ENCODE measurements at places on chromosomes 2 and 18.

GRCh38 chr2:98839292-98839691 lies 96.7 kb downstream of the CRACDL start:
- no peak for DNase-seq

DNA sequence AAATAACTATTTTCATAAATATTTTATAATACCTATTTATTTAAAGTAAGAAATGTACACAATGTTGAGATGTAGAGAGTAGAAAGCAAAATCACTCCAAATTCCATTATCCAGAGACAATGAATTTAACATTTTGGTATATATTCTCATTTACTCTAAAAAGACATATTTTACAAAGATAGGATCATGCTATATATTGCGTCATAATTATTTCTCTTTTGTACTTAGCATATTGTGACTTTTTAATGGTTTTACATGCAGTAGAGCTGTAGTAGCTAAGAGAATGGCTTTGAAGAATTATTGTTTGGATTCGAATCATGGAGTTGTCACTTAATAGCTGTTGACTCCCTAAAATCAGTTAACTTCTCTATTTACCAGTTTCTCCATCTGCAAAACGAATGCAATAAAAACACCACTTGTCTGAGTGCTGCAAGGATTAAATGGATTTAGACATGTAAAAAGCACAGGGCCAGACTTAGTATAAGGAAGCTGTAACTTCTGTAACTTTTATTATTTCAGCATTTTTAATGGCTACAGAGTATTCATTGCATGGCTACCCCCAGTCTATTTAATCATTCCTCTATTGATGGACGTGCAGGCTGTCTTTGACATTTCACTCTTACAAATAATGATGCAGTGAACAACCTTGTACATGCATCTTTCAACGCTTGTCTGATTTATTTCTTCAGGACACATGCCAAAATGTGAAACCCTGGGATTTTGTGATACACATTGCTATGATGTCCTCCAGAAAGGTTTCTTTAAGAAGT lies 33.2 kb downstream of the KCNS3 start:
- no peak for DNase-seq

DNA sequence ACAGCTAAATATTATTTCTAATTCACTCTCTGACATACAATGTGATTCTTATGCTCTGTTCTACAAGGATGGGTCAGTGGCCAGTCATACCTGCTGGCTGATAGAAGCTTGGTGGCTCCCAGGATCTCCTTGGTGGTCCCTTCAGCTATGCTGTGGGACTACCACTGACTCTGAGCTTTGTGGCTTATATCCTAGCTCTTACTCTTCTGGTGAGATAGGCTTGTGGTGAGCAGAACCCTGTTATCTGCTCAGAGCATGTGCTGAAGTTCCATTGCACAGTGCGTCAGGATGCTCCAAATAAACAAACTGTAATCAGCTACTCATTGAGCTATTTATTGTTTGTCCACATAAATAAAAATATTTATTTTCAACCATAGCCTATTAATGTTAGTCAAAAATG lies 51.7 kb downstream of the MFSD6 start:
- DNase-seq: no peak

- no peak for DNase-seq
Observed at GRCh38 chr18:12886498-12887126, 2.6 kb upstream of the PTPN2 start.

DNA sequence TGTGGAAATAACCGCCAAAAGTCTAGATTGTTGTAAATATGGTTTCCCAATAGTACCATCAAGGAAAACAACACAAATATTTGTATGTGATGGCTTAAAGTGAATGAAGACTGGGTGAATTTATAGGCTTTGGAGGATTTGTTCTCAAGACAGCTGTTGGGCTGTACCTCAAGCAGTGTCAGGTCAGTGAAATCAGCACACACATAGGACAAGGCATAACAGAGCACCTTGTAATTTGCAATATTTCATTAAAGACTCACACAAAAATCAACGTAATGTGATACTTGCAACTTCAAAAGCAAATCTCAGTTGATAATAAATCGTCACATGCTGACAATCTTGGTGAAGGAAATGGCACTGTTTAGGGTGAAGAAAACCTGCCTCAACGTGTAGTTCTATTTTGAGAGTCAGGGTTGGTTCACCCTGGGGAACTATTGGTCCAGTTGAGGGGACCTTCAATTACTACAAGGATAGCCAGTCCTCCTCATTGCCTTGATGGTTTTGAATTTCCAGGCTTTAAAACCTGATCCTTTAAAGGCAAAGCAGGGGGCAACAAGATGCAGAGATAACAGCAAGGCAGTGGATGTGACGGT lies 126.8 kb upstream of the ST6GAL2 start:
- DNase-seq: no peak

DNA sequence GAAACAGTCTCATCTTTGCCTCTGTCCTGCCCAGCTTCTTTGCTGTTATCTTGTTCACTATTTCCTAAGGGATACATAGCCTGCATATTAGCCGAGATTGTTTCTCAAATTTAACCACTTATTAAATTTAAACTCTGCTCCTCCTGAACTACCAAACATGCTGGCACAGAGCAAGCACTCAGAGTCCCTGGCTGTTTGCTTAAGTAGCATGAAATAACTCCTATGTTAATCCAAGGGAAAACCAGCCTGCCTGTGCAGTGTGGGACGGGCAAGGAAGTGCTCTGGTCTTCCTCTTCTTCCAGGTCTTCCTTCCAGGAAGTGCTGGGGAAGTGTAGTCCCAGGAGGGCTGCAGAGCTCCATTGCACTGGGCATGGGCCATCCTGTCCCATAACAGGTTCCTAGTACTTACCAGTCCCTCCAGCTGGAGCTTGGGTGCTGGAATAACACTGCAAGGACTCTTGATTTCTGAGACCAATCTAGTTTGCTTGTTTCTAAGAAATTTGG lies 95.9 kb upstream of the IL1R2 start:
- DNase-seq: no peak

- no peak for DNase-seq
Observed at GRCh38 chr2:150866431-150866830, 379.0 kb upstream of the RND3 start.

GRCh38 chr2:68849579-68850030 lies 21.6 kb downstream of the BMP10 start:
- DNase-seq: no peak

DNA sequence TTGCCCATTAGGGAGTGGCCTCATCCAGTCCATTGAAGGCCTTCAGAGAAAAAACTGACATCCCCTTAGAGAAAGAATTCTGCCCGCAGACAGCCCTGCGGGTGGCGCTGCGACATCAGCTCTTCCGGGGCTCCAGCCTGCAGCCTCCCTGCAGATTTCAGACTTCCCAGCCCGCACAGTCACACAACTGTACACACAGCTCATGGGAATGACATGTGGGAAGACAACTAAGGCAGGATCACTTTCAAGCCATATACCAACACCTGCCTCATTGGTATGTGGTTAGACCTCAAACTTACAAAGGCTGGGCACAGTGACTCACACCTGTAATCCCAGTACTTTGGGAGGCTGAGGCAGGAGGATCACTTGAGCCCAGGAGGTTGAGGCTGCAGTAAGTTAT lies 24.8 kb upstream of the TUBB6 start:
- no peak for DNase-seq

DNA sequence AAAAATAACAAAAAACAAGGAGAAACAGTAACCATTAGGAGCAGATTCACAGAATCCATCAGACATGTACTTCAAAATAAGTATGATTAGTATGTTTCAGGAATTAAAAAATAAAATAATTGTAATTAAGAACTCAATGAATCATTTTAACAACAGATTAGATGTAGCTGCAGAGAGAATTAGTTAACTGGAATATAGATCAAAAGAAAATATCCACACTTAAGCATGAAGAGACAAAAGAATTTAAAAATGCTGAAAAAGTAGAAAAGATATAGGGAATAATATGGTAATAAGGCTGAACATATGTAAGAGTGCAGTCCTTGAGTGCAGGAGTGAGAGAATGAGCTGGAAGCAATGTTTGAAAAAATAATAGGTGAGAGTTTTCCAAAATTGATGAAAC lies 24.1 kb upstream of the OR6B3 start:
- no peak for DNase-seq

GRCh38 chr2:49000695-49001094 lies 153.6 kb downstream of the FSHR start:
- no peak for DNase-seq

GRCh38 chr2:1152375-1152774 lies 201.7 kb downstream of the SNTG2 start:
- DNase-seq: no peak

GRCh38 chr2:47094511-47095142 lies 60.5 kb downstream of the STPG4 start:
- DNase-seq: no peak

DNA sequence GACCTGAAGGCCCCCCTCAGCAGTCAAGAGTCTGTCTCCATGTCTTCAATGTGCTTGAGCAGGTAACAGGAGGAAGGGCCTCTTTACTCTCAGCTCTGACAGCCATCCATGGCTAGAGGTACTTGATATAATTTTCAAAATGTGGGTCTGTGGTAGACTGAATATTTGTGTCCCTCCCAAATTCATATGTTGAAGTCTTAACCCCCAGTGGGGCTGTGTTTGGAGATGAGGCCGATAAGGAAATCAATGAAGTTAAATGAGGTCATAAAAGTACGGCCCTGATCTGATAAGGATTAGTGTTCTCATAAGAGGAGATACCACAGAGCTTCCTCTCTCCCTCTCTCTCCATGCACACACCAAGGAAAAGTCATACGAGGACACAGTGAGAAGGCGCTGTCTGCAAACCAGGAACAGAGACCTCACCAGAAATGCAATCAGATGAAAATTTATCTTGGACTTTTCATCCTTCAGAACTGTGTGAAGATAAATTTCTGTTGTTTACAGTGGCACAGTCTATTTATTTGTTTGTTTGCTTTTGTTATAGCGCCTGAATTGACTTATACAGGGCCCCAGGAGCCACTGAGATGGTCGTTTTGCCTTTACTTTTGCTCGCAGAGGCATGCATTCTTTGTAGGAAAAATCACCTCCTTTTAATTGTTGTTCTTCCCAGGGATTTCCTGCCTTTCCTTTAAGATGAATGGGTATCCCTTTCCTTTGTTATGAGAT lies 274.8 kb upstream of the TRIB2 start:
- DNase-seq: no peak

DNA sequence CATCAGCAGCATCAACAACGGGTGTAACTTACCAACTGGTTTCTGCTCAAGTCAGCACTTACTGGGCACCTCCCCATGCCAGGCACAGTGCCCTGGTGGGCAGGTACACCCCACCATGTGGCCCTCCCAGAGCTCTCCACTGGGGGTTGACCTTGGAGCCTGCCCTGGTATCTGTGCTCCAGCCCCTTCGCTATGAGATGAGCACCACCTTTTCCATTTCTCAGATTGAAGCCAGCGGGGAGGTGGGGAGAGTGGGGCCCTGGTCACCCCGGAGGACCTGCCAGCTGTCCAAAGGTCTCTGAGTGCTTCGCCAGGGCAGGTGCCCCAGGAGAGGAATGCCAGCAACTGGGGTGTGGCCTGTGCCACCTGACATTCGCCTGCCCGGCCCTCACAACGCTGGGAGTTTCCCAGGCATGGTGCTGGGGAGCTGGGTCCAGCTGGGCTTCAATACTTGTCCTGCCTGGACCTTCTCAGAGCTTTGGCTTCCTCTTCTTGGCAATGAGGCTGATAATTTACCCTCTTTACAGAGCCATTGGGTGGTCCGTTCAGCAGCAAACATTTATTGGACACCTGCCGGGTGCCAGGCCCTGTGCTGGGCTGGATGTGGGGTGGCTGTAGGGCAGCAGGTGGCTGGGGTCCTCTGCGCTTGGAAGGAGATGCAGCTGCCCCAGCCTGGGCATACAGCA lies 5.9 kb upstream of the ZAP70 start:
- no peak for DNase-seq

GRCh38 chr18:63477200-63477599 lies 442 bp downstream of the SERPINB5 start:
- DNase-seq: no peak

- no peak for DNase-seq
Observed at GRCh38 chr2:30899516-30900054, 92.3 kb upstream of the CAPN13 start.

DNA sequence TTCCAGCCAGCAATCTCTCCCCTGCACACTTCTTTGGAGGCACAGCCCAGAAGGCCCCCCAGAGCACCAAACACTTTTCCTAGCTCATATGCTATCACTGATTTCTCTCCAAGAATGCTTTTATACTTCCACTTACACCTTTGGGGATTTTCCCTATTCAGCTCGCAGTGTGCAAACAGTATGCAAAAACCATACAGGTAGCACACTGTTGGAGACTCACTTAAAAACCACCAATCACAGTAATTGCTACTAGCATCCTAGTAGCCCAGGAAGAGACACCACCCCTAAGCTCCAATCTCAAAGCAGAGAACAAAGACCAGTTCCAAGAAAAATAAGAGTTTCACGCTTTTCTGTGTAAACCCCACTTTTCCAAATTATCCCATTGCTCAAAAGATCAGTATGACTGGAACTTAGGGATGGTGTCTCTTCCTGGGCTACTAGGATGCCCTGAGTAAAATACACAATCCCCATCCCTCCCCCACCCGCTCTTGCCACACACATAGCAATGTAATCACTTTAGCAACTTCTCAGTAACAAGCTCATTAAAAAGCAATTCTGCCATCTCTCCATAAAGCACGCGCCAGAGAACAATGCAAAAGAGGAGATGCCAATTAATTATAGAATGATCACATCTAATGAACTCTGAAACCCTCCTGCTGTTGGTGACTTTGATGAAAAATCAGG lies 43.0 kb downstream of the KLF7 start:
- no peak for DNase-seq

- no peak for DNase-seq
Observed at GRCh38 chr2:128506534-128506933, 187.9 kb upstream of the HS6ST1 start.

GRCh38 chr2:62305421-62306176 lies 109.7 kb downstream of the B3GNT2 start:
- DNase-seq: peak; percentile 22

- no peak for DNase-seq
Observed at GRCh38 chr2:229127471-229127870, 143.6 kb downstream of the PID1 start.

GRCh38 chr2:60586081-60586480 lies 32.6 kb upstream of the BCL11A start:
- DNase-seq: no peak

GRCh38 chr18:54251606-54252390 lies 17.5 kb upstream of the POLI start:
- DNase-seq: no peak

DNA sequence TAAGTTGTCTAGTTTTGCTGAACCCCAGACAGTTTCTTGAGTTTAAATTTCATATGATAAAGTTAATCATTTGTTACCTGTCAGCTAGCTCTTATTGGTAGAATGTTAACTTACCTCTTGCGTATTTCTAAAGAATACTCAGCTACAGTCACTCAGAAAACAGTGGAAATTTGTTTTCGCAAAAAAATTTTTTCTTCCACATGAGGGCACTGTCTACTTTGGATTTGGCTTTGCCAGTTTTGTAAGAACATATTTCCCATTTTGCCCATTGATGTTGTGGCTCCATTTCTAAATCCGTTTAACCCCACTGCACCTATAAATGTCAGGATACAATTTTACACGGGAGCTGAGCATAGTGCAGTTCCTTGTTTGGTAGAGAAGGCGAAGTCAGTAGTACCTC lies 19.1 kb upstream of the GCFC2 start:
- DNase-seq: no peak

GRCh38 chr18:71237641-71238040 lies 948.8 kb downstream of the SOCS6 start:
- DNase-seq: no peak

GRCh38 chr18:47679864-47680263 lies 250.6 kb downstream of the SMAD2 start:
- no peak for DNase-seq

GRCh38 chr2:85156153-85156552 lies 23.0 kb downstream of the TCF7L1 start:
- DNase-seq: no peak

- no peak for DNase-seq
Observed at GRCh38 chr2:152557273-152557888, 159.9 kb downstream of the PRPF40A start.
